ENCODE measurements at places on chromosomes 7 and 10.

- DNase-seq = no peak
Observed at GRCh38 chr10:110901954-110902819, 16.8 kb downstream of the BBIP1 start.

DNA sequence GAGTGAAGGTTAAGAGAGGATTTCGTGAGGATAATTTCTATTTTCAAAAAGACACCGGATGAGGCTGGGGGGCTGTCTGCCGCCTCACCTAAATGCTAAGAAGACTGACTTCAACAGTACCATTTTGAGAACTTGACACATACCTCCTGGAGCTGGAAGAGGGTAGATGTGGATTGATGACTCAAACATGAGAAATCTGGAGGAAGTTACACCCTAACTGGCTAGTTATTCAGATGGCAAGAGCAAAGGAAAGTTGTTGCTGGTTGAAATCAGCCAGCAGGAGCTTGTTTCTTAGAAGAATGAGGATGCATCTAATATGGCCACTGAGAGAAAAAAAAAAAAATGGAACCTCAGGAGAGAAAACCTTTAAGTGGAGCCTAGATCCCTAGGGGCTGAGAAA, 76.2 kb upstream of the KIAA1217 start:
- DNase-seq = no peak

- DNase-seq = no peak
Observed at GRCh38 chr7:117645481-117646165, 165.8 kb downstream of the CFTR start.

DNA sequence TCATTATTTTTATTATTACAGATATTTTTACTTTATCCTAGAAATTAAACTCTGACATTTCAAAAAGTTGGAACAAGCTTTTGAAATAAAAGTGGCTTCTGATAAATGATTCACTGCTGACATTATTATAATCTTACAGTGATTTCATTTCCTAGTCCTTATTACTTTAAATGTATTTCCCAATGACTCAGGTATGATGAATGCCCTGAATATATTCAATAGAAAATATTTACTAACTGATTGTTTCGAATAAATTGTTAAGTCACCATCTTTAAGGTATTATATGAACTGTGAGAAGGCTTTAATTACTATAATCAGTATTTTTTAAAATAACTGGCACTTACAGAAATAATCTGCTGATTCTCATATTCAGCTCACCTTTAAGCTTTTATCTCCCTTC, 21.6 kb downstream of the DKK1 start:
- no peak for DNase-seq

DNA sequence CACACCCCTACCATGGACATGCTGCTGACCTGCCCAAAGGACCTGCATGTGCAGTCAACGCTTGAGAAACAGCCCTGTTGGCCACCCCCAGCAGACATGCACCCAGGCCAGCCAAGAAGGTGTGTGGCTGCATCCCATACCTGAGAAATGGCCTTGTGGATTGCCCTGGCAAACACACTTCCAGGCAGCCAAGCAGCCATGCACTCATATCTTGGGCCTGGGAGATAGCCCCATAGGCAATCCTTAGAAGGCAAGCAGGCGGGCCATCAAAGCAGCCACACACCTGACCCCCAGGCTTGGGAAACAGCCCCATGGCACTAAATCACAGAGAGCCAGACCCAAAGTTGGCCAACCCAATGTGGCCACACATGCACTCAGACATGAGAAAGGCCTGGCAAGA, 4.9 kb upstream of the AKR1B1 start:
- no peak for DNase-seq

DNA sequence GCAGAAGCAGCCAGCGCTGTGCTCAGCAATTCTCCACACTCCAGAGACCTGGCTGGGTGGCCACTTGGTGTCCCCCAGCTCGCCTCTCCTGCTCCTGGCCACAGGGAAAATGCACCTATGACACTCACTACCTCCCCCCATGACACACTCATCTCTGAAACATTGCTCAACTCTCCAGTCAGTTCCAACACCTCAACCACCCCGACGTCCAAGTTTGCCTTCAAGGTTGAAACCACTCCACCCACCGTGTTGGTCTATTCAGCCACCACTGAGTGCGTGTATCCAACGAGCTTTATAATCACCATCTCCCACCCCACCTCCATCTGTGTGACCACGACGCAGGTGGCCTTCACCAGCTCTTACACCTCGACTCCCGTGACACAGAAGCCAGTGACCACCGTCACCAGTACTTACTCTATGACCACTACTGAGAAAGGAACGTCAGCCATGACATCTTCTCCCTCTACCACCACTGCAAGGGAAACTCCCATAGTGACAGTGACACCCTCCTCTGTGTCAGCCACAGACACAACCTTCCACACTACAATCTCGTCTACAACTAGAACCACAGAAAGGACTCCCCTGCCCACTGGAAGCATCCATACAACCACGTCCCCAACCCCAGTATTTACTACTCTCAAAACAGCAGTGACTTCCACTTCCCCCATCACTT, 2.7 kb downstream of the MUC3A start:
- DNase-seq = no peak

- no peak for DNase-seq
Observed at GRCh38 chr10:17533731-17534130, 79.3 kb upstream of the ST8SIA6 start.

DNA sequence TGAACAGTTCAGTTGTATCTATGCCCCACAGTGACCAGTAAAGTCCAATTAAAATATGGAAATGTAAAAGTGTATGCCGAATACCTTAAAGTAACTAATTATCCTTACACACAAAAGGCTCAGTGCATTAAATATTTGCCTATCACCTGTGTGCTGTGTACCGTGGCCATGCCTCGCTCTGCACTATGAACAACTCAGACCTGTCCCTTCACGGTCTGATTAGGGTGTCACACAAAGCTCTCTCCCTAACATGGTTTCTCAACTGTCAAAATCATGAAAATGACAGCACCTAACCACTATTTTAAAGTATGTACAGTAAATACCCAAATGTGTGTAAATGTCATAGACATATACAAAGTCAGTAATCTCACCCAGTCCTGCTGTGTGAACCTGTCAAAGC, 43.1 kb downstream of the STK17A start:
- no peak for DNase-seq

GRCh38 chr7:143393267-143394041, 12.3 kb downstream of the ZYX start:
- DNase-seq = no peak

DNA sequence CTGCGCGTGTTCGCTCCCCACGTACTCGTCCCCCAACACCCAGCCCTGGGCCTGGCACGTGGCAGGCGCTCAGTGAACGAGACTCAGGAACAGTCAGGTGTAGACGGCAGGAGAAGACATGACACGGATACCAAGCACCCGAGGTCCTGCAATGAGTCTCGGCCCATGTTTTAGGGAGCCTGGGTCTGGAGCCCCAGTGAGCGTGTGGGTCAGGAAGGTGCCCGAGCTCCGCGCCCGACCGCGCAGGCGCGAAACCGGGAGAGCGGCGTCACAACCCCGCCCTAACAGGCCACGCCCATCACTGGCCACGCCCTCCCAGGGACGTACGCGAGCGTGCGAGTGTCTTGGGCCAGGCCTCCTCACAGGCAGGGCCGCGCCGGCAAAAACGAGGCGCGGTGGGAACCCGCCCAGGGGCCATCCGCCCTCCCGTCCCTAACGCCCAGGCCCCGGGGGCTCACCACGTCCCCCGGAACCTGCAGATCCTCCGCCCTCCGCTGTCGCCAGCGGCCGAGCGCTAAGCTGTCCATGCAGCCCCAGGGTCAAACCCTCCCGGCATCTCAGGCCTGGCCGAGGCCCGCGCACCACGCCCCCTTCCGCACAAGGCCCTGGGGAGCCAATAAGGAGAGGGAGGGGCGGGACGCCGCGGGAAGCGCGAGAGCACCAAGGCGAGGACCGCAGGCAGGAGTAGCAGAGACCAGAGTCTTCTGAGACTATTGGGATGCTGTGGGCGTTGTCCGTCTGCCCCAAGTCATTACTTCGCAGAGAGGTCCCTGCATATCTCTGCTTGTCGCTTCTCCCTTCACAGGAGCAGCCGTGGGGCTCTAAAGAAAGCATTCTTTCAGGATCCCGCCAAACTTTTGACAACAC, at the start of gene C10orf143:
Gene C10orf143 (minus strand): TSS at position 585 of the 867 bp plus-strand sequence. CDS start 58 bp downstream, at position 527.
- DNase-seq = peak; percentile 99

- no peak for DNase-seq
Observed at GRCh38 chr10:48464871-48465736, 139.8 kb downstream of the ARHGAP22 start.
